ENCODE measurements at places on chromosomes 6 and 20.

GRCh38 chr6:138559143-138559542 is 59.8 kb upstream of the NHSL1 start:
- DNase-seq: no peak

- no peak for DNase-seq
Observed at GRCh38 chr6:27812805-27813492, 99.2 kb downstream of the OR2B2 start.

DNA sequence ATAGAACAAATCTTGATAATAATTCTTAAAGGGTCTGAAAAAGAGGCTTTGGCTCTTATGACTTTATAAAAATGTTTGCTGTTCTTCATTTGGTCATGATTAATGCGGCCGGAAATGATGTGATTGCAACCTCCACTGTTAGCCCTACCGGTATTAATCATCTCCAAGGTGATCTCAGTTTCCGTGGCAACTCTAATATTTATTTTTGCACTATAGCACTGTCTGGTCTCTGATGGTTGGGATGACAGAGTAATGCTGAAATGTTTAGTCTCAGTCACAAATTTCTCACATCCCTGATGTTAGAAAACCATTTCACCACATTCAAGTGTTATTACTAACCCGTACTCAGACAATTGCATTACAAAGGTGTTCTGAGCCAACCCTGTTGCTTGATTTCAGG is 87.4 kb downstream of the TMEM200A start:
- no peak for DNase-seq

- no peak for DNase-seq
Observed at GRCh38 chr6:36914227-36914794, 28.6 kb downstream of the C6orf89 start.

DNA sequence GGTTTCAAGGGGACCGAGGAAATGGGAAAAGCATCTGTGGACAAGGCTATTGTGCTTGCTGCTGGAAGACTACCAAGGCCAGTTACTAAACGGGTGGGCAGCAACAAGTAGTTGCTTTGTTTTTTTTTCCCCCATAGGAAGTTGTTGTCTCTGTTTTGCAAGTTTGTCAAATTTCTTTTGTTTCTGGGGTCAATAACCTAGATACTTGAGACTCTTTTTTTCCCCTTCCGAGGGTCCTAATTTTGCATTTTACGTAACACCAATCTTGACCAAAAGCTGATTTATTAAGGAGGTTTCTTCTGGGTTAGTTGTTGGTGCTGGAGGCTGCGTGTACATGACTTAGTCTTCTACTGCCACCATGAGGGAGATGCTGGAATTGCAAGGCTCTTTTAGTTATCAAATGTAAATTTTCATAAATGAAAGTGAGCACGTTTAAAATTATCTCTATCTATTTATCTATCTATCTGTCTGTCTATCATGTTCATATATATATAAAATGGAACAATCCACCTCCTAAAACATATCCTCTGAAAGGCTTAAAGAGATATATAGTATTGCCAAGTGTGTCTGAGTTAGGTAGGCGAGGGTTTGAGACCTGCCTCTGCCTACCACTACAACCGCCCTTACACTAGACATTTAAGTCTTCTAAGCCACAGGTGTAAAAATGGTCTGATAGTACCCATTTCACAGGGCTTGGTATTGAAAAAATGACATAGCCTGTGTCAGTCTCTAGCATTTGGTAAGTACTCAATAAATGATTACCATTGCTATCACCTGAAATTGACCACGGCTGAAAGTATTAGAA is 60.2 kb downstream of the GCLC start:
- peak; percentile 52 for DNase-seq

- DNase-seq: no peak
Observed at GRCh38 chr20:9287826-9288225, 218.9 kb downstream of the PLCB4 start.

DNA sequence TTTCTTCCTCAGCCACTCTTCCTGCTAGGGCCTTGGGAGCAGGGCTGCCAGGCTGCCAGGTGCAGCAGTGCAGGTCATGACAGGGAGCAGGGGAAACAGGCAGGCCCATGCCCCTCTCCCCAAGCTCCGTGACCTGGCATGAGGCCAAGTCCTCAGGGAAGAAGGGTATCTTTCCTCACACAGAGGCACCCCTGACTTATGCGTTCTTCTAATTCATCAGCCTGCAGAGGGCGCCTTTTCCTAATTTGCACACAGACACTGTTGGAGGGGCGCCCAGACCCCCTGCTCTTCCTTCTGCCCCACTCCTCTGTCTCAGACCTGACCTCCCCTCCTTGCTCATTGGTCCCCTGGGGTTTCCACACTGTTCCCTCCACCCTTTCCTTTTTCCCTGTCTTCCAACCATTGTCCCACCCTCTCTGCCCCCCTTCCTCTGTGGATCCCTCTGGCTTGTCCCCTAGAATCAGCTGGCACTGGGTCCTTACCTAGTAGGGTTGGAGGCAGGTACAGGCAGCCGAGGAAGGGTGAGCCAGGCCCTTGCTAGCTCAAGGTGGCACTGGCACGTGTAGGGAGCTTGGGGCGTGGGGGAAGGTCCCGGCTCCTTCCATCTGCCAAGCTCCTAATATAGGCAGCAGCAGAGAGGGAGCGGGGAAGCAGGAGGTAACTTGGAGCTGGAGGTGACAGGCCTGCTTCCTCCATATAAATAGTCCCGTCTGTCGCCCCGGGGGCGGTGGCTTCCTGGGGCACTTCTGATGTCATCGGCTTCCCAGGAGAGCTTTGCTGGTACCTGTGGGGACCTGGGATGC is 154.9 kb upstream of the MLN start:
- DNase-seq: peak; percentile 18

DNA sequence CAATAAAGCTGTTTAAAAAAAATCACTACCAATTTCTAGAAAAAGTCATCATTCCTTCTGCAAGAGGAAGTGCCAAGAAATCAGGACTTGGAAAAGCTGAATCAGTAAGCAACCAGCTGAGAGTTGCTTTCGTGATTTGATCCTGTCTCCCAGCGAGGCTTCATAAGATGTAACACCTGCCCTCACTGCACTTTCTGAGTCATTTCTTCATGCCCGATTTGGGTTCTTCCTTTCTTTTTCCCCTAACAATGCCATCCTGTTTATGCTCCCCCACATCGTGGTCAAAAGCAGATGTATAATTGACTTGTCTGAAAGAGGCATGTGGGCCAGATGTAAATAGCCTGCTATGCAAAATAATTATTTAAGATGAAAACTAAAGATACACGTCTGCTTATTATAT is 52.1 kb downstream of the RIPOR2 start:
- DNase-seq: no peak

DNA sequence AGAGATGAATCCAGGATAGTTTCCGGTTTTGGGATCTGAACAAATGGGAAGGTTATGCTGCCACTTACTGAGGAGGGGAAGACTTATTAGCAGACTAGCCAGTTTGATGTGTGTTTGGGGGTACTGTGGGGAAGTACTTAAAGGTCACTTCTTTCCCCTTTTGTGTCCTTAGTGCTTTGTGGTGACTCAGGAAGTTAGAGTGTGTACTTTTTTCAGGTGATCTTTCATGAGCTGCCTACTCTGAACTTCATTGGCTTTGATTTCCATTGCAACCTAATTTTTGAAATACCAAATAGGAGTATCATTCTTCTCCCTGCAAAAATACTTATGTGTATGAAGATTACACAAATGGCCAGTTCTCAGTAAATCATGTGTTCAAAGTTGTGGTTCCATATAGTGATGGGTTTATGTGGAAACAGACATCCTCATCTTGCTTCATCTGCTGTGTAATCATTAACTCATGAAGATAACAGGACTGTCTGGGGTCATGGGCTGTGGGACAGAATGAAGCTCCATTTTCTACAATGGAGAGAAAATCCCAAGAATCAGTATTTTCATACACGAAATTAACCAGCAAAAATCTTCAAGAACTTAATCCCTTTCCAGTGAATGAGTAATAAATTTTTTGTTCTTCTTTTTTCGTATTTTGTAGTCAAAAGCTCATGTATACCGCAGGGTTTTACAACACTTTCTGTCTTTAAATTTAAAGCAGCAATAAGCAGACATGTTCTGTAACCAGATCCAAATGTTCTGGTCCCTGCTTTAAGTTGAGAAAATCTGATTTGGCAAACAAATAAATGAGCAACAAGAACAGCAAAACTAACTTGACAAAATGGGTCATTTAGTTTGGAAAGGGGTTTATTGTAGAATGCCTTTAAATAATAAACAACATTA is 272.2 kb upstream of the FLRT3 start:
- no peak for DNase-seq

DNA sequence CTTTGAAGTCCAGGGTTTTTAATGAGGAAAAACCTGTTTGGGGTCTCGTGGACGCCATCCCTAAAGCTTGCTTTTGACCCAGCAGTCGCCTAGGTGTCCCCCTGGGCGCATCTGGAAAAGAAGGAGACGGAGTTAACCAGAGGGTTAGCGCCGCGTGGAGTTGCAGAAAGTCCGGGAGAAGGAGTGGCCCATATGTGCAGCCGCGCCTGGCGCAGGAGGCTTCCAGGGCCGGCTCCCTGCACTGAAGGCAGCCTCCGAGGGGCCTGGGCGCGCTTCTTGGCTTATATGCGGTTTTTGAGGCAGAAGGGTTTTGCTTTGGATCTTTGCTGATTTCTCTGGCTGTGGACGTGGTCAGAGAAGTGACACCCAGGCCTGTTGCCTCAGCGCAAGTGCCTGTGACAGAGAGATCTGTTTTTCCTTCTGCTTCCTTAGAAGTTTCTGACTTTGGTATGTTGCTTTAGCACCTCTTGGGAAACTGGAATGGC is 987 bp downstream of the TMEM181 start:
- no peak for DNase-seq

GRCh38 chr6:25215881-25216280 is 63.3 kb upstream of the CARMIL1 start:
- no peak for DNase-seq

DNA sequence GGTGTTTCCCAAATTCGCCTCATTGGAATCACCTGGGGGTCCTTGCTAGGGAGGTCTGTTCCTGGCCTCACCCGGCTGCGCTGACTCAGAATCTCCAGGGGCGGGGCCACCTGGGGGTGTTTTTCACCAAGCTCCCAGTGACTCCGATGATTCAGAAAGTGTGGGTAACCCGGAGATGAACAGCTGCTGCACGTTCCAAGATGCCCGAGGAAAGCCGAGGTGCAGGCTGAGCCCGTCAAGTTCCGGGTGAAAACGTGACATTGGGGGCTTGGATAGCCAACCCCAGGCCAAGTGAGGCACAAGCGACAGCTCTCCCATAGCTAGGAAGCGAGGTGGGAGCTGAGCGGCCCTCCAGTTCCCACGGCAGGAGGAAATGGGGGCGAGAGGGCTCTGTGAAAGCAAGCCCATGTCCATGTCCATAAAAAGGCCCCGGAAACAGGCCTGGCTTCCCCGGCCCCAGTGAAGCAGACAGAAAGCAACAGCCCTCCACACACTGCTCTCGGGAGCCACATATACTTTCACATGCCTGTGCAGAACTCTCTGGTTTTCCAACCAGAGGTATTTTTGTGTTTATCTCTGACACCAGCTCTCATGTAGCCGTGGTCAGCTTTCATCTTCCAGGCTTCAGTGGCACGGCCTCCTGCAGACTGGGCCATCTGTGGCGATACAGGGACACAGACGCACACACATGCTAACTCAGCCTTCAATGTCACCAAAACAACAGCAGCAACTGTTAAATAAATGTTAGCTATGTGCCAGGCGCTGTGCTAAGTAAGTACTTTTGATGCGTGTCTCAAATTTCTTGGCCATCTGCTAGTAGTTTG is 90.7 kb upstream of the CCDC28A start:
- no peak for DNase-seq

GRCh38 chr6:137188855-137189254 is 15.4 kb upstream of the IL22RA2 start:
- DNase-seq: no peak

- DNase-seq: no peak
Observed at GRCh38 chr6:16834242-16834641, 73.0 kb upstream of the ATXN1 start.

GRCh38 chr6:6785163-6785521 is 196.6 kb downstream of the LY86 start:
- DNase-seq: no peak

Data from NCI-H1092 treated with DMSO at 0.1 percent for 48 hours (cell line).